ENCODE measurements at places on chromosomes 11 and 22.

DNA sequence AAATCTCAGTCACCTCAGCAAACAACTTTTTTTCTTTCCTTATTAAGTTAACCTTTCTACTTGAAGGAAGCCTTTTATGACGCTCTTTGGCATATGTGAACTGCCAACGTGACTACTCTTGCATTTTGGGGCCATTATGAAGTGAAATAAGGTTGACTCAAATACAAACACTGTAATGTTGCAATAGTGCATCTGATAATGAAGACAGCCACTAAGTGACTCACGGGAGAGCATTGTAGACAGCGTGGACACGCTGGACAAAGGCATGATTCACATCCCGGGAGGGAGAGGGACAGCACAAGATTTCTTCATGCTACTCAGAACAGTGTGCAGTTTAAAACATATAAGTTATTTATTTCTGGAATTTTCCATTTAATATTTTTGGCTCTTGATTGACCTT, 560.8 kb downstream of the ETS1 start:
- no peak for DNase-seq

- no peak for DNase-seq
These were observed 128.1 kb upstream of the TEAD1 start for GRCh38 chr11:12546122-12546521.

DNA sequence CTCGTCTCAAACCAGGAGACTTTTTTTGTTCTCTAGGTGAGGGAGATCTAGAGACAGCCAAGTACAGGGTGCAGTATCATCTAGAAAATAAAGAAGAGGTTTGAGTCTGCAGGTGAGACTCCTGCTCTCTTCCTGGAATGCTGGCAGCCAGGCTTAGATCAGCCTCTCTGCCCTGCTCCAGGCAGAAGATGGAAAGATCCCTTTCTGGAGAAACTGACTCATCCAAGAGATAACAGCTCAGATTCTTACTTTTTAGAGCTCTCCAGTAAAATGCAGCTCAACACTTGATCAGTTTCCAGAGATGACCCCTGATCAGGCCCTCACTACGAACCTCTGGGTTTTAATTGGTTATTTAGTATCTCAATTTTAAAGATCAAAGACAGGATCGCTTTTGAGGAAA, 44.6 kb upstream of the EHF start:
- peak; percentile 36 for DNase-seq

- no peak for DNase-seq
These were observed 74.4 kb downstream of the SLC36A4 start for GRCh38 chr11:93123351-93123898.

GRCh38 chr11:17046690-17047089, 30.8 kb downstream of the RPS13 start:
- no peak for DNase-seq

GRCh38 chr11:1630271-1630670, 696 bp downstream of the KRTAP5-5 start:
- no peak for DNase-seq

- DNase-seq, result no peak
These were observed 462.9 kb downstream of the RAB38 start for GRCh38 chr11:87712391-87712790.

DNA sequence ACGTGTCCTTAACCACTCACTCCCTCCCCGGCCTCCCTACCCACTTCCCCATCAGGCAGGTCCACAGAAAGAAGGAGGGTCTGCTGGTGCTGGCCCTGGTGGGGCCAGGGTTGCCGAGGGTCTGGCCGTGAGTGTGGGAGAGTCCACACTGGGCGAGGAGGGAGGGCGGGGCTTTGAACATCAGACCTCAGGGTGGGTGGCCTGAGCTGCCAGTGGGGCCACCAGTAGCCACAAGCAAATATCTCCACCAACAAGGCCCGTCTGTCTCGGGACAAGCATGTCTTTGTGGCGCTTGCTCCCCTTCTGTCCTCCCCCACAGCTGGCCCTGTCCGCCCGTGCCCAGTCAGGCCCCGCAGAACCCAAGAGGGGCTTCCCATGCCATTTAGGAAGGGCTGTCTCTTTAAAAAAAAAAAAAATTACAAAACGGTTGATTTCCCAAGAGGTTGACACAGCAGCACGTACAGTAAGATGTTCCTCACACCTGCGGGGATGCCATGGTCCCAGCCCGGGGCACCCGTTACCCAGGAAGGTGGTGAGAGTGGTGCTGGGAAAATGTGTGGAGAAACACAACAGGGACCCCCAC, 17.7 kb upstream of the TALDO1 start:
- DNase-seq, result no peak

GRCh38 chr11:32108576-32108975, 17.7 kb downstream of the RCN1 start:
- no peak for DNase-seq

DNA sequence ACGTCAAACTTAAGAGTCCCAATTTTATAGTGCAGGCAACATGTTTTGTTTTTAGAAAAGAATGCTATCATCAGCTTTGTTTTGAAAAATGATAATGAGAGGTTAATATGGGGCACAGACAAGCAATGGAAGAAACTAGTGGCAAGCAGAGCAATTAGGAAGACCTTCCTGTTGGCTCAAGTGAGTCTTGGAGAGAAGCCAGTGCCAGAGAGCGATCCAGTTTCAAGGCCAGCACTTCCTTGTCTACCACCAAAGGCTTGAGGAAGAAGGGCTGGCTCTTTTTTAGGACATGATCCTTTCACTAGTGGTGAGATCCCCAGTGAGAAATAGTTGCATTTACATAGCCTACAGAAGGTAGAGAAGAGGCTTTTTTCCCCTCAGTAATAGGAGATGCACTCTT, 1340.7 kb downstream of the LRRC4C start:
- no peak for DNase-seq

GRCh38 chr22:34334893-34335292, 414.6 kb upstream of the LARGE1 start:
- DNase-seq, result peak; percentile 55

DNA sequence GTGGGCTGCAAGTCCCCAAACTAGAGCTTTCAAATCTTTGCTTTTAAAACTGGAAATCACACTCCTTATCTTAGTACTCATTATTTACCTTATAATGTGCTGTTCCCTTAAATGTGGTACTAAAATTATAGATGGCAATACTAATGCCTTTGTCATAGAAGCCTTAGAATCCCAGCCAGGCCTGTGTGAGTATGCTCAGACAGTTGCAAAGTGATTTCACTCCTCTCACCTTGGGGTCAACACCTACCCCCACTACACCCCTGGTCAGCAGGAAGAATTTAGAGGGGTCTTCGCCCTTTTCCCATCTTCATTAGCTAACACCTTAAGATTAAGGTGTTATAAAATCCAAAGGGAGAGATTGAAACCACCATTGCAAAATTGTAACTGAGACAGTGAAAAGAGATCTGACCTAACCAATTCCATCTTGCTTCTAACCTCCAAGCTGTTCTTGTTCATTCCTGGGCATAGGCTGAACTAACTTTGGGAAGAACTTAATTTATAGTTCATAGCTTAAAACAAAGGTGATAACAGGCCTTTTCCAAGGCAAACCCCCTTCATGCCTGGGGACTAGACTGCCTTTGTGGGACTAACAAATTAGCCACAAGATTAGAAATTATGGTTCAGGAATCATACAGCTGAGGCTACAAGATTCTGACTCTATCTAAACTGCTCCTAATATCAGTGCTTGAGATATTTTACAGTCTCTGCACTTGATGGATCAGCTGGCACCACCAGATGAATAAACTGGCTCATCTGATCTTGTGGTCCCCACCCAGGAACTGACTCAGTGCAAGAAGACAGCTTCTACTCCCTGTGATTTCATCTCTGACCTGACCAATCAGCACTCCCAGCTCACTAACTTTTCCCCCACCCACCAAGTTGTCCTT, 10.4 kb upstream of the MRPL17 start:
- no peak for DNase-seq

DNA sequence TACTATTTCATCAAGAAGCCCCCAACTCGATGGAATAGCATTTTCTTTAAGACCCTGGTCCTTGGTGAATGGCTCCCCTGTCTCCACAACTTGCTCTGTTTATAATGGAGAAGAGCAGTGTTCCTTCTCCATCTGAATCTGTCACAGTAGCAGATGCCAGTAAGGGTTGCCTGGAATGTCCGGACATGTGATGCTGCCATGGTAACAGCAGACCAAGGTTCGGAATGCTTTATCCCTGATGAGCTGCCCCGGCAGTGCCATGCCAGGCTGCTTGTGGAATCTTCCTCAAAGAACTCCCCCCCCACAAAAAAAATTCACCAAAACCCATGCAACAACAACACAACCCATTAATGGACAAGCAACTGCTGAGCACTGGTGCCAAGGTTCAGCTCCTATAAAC, 72.5 kb downstream of the KCNC1 start:
- no peak for DNase-seq

DNA sequence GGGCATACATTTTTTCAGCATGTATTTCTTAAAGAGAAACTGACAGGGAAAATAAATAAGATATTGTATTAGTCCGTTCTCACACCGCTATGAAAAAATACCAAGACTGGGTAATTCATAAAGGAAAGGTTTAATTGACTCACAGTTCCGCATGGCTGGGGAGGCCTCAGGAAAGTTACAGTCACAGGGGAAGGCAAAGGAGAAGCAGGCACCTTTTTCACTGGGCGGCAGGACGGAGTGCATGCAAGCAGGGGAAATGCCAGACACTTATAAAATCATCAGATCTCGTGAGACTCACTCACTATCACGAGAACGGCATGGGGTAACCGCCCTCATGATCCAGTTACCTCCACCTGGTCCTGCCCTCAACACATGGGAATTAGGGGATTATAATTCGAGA, 44.2 kb downstream of the PPFIA1 start:
- no peak for DNase-seq

DNA sequence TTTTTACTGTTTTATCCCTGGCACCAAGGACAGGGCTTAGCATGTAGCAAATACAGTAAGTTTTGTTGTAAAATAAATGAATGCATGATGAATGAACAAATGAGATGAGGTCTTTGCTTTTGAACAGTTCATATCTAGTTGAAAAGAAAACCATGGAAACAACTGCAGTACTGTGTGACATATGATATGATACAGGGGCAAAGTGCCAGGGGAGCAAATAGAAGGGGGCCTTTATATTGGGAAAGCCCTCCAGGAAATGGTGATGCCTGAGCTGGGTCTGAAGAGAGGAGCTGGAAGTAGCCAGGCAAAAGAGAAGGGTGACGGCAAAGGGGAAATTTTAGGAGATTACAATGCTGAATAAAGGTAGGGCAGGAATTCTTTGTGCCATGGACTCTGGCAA, 63.8 kb upstream of the UCP3 start:
- DNase-seq, result no peak

DNA sequence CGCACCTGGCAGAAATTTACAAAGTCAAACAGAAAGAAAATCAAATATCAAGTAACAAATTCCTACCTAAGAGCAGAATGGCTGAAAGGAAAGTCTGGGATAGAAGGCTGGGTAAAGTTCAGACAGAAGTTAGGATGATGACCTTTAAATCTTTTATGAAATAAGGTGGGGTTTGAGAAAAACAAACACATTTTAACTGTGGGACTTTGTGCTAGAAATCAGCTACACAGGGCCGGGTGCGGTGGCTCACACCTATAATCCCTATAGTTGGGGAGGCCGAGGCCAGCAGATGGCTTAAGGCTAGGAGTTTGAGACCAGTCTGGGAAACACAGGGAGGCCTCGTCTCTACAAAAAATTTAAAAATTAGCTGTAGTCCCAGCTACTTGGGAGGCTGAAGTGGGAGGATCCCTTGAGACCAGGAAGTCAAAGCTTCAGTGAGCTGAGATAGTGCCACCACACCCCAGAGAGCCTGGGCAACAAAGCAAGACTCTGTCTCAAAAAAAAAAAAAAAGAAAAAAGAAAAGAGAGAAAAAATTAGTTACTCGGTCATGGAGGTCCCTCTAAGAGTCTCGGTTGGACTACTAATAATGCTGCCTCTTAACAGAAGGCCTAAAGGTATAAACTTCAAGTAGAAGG, 119.7 kb upstream of the BID start:
- DNase-seq, result no peak

- DNase-seq, result no peak
These were observed 40.9 kb upstream of the ANO1 start for GRCh38 chr11:70036971-70037882.

- no peak for DNase-seq
These were observed 38.1 kb upstream of the PRDM11 start for GRCh38 chr11:45108070-45109064.

GRCh38 chr11:125382314-125382791, 113.7 kb downstream of the FEZ1 start:
- DNase-seq, result no peak

DNA sequence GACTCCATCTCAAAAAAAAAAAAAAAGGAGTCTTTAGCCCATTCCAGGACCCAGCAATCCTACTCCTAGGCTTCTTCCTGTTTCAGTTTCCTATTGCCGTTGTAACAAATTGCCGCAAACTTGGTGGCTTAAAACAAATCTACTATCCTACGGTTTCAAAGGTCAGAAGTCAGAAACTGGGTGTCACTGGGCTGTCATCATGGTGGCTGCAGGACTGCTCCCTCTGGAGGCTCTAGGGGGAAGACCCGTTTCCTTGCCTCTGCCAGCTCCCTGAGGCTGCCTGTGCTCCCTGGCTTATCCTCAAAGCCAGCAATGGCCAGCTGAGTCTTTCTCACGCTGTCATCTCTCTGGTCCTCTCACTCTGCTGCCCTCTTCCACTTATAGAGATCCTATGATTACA, 8.7 kb upstream of the DAGLA start:
- DNase-seq, result peak; percentile 74

GRCh38 chr11:120714438-120714837, 202.9 kb downstream of the GRIK4 start:
- no peak for DNase-seq

DNA sequence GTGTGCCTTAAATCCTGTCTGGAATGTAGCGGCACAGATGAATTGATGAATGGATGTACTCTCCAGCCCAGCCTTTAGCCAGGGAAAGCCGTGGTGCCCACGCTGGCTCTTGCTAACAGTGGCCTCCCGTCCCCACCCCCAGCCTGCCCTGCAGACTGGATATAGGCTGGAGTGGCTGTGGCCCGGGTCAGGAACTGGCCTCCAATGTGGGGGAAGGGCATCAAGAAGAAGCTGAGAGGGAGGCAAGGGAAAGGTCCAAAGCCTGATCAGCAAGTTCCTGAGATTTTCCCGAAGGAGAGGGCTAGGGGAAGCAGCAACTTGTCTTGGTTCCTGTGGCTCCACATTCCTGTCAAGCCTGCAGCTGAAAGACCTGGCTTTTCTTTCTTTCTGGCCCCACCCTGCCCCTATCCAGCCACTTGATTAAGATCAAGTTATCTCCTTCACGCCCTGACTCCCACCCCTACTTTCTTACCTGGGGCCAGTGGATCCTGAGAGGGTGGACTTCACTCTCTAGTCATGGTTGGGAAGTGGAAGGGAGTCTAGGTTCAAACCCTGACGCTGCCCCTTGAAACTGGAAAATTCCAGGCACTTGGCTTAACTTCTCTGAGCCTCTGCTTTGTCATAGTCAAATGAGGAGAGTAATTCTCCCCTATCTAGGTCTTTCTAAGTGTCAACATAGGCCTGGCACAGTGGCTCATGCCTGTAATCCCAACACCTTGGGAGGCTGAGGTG, 11.0 kb upstream of the MICALL1 start:
- peak; percentile 97 for DNase-seq

DNA sequence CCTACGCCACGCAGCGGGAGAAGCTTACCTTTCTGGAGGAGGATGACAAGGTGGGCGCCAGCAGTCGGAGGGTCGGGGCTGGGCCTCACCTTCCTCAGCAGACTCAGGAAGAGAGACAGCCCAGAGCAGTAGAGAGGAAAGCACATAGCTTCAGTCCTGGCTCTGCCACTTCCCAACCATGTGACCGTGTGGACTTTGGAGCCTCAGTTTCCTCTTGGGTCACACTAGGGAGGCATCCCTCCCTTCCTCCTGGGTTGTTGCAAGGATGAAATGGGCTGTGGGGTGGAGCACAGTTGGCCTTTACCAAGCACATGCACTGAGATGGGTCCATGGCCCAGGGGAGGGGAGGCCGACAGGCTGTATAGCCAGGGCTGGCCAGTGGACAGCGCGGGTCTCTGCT, 12.9 kb downstream of the DPP3 start:
- DNase-seq, result no peak
